Thoracic aorta (tissue), 2 donors: ENCODE measurements at places on chromosomes 5 and 9. TPM values are rescaled to one million over a fixed set of nuclear protein-coding genes. Genes with fewer than 3 reads are reported as not detected.
A peak's percentile ranks its signal among the peaks of the same experiment; 100 is the strongest.

DNA sequence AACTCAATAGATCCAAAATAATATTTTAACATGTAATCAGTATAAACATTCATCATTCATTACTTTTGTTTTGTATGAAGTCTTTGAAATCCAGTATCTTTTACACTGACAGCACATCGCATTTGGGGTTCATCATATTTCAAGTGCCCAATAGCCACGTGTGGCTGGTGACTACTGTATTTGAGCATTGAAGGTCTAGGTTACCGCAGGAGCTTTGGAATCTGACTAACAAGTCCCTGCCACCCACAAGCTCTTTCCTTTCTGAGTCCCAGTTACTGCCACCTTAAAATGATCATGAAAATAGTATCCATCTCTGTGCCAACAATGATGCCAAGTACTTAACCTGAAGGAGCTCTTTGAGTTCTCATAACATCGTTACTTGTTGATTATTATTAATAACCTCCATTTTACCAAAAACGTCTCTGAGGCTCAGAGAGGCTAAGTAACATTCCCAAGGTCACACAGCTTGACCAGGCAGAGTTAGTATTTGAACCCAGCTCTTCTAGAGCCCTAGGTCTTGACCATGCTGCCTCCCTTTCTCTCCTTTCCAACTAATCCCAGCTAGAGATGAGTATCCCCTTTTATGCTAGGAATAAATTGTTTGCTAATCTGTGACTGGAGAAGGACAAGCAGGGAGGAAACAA is 24.2 kb downstream of the ARHGEF37 start:
- H3K27me3 ChIP-seq: no peaks in the 10 kb centered on the region
- no peak overlapping the region for H3K4me3 ChIP-seq
- no peak for DNase-seq
- H3K36me3 ChIP-seq: peaks cover 22% of the 10 kb centered on the region
- no peak overlapping the region for H3K27ac ChIP-seq

DNA sequence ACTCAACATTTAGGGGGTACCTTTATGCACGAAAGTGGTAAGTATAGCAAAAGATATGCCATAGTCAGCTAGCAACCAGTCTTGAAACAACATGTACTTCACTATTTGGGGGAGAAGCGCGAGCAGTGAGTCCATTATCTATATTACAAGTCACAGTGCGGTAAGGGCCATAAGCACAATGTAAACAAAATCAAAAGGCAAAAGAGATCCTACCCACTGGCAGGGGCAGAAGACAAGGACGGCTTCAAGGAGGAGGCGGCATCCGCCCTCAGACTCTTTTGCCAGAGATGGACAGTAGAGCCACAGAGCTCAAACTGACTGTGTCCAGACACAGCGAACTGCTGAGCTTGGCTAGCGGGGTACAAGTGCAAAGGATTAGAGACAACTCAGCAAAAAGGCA is 9.6 kb downstream of the MAPK9 start:
- peaks cover 28% of the 10 kb centered on the region for H3K36me3 ChIP-seq
- no peak overlapping the region for H3K27ac ChIP-seq
- DNase-seq: no peak
- H3K27me3 ChIP-seq: no peaks in the 10 kb centered on the region
- H3K4me3 ChIP-seq: no peak overlapping the region
- no peaks in the 10 kb centered on the region for H3K4me1 ChIP-seq

DNA sequence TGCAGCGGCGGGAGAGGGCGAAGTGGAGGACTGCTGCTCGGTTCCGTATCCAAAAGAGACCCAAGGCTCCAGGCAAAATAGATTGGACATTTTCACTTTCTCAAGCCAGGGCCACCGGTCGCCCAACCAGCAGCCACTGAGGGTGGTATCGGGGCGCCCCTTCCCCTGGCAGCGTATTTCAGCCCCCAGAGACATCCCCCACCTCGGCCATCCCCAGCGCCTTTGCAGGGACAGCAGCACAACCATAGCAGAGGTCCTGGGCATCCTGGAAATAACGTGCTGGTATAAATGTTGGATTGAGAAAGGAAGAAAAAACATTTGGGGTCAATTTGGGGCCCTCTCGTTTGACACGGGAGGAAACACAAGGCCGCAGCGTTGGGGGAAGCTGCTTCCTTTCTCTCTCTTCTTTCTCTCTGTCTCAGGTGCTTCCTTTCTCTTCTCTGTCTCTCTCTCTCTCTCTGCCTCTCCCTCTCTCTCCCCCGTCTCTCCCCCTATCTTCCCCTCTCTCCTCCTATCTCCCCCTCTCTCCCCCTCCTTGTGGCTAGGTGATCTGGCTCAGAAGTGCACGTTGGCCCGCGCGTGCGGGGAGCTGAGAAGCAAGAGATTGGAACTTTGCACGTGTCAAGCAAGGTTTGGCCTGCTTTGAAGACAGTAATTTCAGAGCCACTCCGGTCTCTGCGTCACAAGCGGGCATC is 624 bp upstream of the RETREG1 start:
- H3K36me3 ChIP-seq: no peaks in the 10 kb centered on the region
- H3K4me3 ChIP-seq: peak overlapping the region; percentile 75
- peaks cover 4% of the 10 kb centered on the region for H3K4me1 ChIP-seq

DNA sequence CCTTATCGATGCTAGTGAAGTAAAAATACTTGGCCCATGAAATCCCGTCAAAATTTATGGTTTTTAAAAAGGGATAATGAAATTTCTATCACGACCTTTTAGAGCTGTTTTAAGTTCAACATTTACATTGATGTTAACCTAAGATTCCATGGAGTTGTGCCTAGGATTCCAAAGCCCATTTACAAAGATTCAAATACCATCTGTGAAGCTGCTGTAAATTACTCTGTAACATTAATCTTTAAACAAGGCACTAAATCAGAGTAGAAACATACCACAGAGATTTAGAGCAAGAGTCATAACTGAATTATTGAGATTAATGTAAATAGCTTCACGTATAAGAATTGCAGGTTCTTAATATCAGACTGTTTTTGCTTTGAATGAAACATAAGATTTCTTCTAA is 17.7 kb downstream of the POU5F2 start:
- no peak for DNase-seq
- H3K4me1 ChIP-seq: no peaks in the 10 kb centered on the region
- no peak overlapping the region for H3K4me3 ChIP-seq

- no peaks in the 10 kb centered on the region for H3K36me3 ChIP-seq
- no peak overlapping the region for H3K4me3 ChIP-seq
- no peak overlapping the region for H3K27ac ChIP-seq
- no peaks in the 10 kb centered on the region for H3K4me1 ChIP-seq
- H3K27me3 ChIP-seq: no peaks in the 10 kb centered on the region
Measured at GRCh38 chr5:10124287-10124686, 125.4 kb downstream of the ATPSCKMT start.

HAPLN1 gene
- 14.1 TPM for total RNA-seq

GRCh38 chr9:96858018-96858573 is 3.8 kb upstream of the ZNF782 start:
- no peak for DNase-seq
- H3K27me3 ChIP-seq: no peaks in the 10 kb centered on the region
- no peaks in the 10 kb centered on the region for H3K36me3 ChIP-seq
- no peak overlapping the region for H3K27ac ChIP-seq
- no peak overlapping the region for H3K4me3 ChIP-seq

DNA sequence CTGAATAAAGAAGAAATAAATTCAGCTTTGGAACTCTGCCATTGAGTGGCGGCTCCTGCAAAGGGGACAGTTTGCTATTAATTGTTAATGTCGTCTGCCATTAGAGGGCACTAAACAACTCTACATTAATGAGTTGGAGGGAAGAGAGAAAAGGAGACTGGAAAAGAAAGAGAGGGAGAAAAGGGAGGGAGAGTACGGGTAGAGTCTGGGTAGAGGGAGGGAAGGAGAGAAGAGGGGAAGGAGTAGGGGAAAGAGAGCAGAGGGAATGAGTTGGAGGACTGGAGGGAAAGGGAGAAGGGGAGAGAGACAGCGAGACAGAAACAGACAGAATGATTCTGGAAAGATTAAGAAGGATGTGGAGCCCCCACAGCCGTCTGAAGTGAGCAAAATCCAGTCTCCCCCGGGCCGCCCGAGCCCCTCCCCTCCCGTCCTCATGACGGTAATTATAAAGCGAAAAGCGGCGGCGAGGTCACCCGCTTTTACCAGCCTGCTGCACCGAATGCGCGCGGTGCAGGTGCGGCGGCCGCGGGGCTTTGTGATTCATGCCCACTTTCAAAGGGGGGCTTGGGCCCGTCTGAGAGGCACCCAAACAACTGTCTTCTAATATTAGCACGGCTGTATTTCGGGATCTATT is 1.9 kb upstream of the FST start:
- no peak for DNase-seq
- H3K4me3 ChIP-seq: peak overlapping the region; percentile 96
- no peaks in the 10 kb centered on the region for H3K27me3 ChIP-seq
- no peak overlapping the region for H3K27ac ChIP-seq
